ENCODE measurements at places on chromosomes 1 and 21.

DNA sequence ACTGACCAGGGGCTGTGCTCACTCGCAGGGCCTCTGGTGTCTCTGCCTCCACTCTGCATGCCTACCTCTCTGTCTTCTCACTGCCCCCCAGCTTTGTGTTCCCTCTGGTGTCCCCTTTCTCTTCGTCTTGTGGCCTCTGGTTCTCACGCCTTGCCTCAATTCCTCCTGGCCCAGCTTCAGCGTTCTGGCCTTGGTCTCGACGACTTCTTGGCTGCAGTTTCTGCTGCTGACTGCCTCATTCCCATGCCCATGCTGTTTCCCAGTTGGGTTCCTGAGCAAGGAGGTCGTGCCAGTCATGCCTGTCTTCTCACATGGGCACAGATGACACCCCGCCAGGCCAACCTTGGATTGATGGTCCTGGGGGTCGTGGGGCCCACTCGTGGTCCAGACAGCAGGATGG, 423.0 kb upstream of the VAMP3 start:
- DNase-seq = no peak

DNA sequence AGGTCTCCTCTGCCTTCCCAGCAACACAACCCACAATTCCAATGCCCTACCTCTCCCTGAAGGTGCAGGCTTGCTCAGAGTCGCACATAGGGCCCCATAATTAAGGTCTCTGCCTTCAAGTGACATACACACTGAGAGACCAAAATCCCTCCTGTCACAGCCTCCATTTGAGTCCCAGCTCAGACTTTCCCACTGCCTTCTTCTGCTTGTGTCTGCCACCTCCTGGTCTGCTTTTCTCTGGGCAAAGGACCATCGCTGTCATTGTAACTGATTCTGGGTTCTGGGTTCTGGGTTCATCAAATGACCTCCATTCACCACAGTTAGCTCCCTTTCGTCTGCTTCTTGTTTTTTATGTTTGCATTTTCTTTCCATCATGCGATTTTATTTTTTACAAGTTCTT, 119.2 kb upstream of the ATP1B1 start:
- DNase-seq = no peak

DNA sequence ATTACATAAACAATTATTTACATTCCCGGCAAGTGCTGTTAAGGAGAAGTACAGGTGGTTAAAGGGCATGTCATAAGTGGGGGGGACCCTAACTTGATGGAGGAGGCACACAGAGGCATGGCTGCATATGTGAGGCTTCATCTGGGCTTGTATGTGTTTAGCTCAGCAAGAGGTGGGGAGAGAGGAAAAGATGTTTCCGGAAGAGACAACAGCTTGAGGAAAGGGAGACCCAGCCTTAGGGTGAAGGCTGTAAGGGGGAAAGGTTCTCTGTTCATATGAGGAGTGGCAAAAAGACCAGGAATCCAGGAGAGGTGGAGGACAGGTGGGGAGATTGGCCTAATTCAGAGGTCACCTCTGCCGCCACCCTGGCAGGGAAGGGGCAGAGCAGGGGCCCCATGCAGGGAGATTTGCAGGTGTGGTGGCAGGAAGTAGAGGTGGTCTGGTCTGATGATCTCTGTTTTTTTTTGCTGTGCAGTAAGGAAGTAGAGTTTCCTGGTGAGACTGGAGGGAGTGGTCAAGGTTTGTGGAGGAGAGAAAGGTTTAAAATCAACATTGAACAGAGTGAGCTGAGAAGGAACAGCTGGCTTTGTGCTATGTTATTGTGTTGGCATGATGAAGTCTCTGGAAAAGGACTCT, 9.0 kb downstream of the TRAF5 start:
- no peak for DNase-seq

- DNase-seq = no peak
These were observed 105.7 kb downstream of the AJAP1 start for GRCh38 chr1:4760088-4760487.

- DNase-seq = no peak
These were observed 36.5 kb upstream of the ZP4 start for GRCh38 chr1:237927198-237927597.

- no peak for DNase-seq
These were observed 10.6 kb downstream of the RHBG start for GRCh38 chr1:156379420-156380165.

DNA sequence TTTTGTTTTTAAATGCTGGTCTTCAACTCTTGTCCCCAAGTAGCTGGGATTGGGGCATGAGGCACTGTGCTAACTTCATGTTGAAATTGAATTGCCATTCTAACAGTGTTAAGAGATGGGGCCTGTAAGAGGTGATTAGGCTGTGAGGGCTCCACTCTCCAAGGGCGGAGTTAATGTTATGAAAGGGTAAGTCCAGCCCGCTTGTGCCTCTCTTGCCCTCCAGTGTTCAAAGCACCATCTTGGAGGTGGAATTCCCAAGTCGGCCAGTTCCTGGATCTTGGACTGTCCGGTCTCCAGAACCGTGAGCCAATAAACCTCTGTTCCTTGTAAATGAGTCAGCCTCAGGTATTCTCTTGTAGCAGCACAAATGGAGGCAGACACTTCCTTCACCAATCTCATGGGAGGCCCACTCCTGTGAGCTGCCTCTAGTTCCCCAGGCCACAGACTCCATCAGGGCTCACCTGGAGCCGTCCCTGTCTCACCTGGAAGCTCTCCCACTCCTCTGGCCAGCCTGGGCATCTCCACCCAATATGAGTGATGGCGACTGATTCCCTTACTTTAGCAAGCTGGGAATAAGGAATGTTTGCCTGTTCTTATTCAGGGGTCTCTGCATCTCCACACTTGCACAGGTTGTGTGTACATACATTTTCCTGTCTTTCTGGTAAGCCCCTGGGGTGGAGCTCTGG, 15.5 kb downstream of the IBA57 start:
- no peak for DNase-seq

DNA sequence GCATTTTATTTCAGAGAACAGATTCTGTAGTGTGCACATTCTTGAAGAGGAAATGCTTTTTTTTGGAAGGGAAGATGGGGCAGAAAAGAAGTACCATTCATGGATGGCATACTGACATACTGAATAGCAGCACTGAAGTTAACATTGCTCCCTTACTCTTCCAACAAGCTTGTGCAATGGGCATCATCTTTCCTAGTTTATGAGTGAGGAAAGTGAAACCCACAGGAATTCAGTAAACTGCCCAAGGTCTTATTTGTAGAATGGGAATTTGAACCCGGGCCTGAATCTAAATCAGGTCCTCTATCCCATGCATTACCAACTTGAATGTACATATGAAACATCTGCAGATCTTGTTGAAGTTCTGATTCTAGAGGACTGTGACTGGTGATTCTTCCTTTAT, 215.7 kb upstream of the FGGY start:
- no peak for DNase-seq
